ENCODE measurements at places on chromosomes 4 and X. TPM values are rescaled to one million over a fixed set of nuclear protein-coding genes. Genes with fewer than 3 reads are reported as not detected.

The F8A3 gene
- total RNA-seq, result 20.8 TPM

The RAB9B gene
- 2.6 TPM for total RNA-seq

DNA sequence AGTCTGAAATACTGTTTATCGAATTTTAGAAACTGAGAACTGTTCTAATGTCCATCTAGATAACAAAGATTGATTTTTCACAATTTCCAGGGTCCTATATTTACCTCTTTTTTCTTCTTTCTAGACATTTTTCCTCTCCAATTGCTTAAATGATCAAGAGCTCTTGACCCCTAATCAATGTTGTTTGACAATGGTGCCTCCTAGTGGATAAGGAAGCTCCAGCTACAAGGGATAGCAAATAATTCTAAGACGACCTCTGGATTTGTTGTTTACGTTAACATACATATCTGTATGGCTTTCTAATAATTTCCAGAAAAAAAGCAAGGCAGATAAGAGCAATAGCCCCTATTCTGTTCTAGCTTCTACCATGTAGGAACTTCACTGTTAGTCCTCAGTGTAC, 35.8 kb downstream of the GPR82 start:
- DNase-seq, result no peak

- DNase-seq, result no peak
Measured at GRCh38 chr4:87017580-87018342, 83.0 kb downstream of the AFF1 start.

- DNase-seq, result no peak
Measured at GRCh38 chr4:121353213-121353612, 27.6 kb downstream of the QRFPR start.

The ETDB gene
- total RNA-seq, result 2.0 TPM

The MAGEA2B gene
- total RNA-seq, result 2.1 TPM

- DNase-seq, result no peak
Measured at GRCh38 chr4:94472056-94472826, 20.5 kb downstream of the PDLIM5 start.

- DNase-seq, result peak; percentile 42
Measured at GRCh38 chr4:99024481-99025275, 29.2 kb downstream of the METAP1 start.

DNA sequence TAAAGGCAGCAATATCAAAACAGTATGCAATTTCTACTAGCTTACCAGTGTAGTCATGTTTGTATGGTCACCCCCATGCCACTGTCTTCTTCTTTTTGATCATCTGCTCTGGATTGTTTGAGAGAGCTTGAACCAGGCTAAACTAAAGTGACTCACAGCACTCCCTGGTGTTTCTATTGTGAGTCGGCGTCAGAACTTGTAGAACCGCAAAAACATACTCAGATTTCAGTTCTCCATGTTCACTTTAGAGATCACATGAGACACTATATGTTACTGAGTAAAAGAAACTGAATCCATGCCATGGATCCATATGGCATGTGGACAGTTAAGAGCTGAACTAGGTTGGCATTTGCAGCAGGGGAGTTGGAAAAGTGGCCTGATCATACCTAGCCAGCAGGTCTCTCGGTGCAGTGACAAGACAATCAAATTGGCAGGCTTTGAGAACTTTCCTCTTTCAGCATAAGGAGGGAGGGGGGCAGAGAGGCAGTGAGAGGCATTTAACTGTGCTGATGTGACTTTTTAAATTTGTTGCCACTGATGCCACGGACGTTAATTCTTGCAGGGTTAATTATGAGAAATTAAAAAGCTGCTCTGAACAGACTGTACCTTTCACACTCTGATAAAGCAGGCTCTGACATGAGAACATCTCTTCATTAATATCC, 88.4 kb downstream of the AFF2 start:
- no peak for DNase-seq

The MAP7D3 gene
- total RNA-seq, result 38.2 TPM

- DNase-seq, result no peak
Measured at GRCh38 chr4:148073349-148073748, 341.5 kb downstream of the ARHGAP10 start.

DNA sequence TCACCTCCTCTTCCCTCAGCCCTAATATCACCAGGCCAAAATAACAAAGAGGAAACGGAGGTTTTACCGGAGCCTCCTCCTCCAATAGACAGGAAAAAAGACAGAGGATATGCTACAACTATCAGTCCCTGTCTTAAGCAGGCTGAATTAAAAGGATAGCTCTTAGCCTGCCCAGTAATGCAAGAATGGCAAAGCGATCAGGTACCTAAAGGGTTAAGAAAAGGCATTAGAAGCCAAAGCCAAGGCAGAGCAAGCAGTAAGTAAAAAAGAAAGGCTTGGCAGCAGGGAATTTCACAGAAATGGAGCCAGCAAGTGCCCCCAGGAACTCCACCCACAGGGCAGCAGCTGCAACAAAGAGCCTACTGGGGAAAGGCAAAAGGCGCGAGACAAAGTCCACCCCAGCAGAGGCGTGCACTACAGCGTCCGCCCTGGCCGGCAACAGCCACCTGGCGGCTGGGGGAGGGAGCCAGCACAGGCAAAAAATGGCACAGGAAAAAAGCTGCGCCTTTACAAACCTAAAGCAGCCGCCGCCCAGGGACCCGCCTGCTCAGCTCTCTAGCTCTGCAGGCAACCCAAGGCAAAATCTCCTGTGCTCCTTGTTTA, 220.6 kb upstream of the ZC4H2 start:
- DNase-seq, result peak; percentile 13

DNA sequence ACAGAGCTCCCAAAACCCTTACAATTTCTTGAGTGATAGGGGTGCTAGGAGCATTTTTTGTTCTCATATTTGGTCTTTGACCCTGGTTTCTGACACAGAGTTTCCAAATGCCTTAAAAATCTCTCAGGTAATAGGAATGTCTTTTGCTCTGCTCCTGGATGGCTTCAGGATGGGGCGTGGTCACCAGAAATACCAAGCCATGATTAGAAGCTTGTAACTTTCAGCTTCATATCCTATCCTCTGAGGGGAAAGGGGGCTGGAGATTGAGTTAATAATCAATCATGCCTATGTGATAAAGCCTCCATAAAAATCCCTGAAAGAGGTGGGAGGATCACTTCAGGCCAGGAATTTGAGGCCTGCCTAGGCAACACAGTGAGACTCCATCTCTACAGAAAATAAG, 34.6 kb upstream of the IL9R start:
- DNase-seq, result no peak

DNA sequence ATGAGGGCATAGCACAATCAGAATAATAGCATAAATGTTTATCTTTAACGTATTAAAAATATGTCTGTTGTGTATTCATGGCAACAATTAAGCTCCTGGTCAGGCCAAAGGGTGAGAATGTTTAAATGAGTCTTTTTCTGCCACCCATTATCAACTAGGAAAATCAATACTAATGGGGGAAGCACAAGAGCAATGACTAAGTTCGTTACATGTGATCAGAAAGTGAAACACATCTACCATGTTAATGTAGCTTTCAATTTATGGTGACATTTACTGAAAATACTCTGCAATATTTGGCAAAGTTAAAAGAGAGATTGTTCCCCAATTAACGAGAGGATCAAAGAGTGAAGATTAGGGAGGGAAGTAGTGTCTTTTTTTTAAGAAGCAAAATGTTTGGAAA, 143.7 kb downstream of the NAA11 start:
- DNase-seq, result no peak

- DNase-seq, result no peak
Measured at GRCh38 chr4:100284129-100284880, 94.0 kb upstream of the DDIT4L start.
